ENCODE measurements at places on chromosomes 7 and 10.

GRCh38 chr7:22675421-22675820 is 51.6 kb upstream of the IL6 start:
- no peak for DNase-seq

DNA sequence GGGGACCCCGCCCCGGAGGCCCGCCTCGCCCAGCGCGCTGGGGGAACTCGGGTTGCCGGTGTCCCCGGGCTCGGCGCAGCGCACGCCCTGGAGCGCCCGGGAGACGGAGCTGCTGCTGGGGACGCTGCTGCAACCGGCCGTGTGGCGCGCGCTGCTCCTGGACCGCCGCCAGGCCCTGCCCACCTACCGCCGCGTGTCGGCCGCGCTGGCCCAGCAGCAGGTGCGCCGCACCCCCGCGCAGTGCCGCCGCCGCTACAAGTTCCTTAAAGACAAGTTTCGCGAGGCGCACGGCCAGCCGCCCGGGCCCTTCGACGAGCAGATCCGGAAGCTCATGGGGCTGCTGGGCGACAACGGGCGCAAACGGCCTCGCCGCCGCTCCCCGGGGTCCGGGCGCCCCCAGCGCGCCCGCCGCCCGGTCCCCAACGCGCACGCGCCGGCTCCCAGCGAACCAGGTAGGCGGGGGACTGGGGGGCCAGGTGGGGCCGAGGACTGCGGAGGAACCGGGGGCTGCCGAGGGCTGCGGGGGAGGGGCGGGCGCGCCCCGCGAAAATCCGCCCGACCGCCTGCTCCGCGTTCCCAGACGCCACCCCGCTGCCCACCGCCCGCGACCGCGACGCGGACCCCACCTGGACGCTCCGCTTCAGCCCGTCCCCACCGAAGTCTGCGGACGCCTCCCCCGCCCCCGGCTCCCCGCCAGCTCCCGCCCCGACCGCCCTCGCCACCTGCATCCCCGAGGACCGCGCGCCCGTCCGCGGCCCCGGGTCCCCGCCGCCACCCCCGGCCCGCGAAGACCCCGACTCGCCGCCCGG is 574 bp downstream of the UTF1 start:
- no peak for DNase-seq

DNA sequence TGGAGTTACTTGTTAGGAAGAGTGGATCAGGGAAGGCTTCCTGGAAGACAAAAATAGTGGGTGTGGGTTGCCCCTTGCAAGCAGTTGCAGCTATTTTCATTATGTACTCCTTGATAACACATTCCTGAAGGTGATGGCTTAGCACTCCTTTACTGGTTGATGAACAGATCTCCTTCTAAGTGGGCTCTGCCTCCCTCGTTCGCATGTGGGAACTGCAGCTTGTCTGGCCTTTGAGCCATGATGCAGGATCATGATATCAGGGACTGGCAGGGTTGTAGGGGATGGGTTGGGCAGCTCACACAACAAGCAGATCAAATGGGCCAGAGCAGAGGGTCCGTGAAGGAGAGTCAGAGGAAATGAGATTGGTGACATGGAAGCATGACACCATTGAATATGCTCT is 28.8 kb upstream of the LRRC4 start:
- DNase-seq, result no peak

- DNase-seq, result no peak
Measured at GRCh38 chr10:109205929-109206585, 717.3 kb downstream of the XPNPEP1 start.

DNA sequence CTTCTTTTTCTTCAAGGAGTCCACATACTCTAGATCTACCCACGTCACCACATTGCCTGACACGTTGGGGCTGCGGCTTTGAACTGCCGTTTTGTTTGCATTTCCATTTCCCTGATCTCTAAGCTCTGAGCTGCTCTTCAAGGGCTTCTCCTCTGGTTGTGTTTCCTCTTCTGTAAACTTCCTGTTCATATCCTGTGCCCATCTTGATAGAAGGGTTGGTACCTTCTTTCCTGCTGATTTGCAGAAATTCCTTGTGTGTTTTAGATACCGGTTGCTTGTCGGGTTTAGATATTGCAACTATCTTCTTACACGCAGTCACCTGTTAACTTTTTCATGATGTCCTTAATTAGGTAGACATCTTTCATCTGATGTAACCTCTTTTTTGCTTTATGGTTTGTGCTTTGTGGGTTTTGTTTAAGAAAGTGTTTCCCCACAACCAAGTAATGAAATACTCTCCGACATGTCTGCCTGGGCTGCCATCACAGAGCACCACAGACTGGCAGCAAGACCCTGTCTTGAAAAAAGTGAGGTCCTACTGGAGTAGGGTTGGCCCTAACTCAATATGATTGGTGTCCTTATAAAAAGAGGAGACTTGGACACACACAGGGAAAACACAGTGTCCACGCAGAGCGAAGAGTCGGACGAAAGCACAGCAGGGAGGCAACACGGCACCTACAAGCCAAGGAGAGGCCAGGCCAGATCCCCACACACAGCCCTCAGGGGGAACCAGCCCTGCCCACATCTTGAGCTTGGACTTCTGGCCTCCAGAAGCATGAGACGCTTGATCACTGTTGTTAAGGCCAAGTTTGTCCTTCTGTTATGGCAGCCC is 99.1 kb upstream of the PDGFA start:
- DNase-seq, result no peak

DNA sequence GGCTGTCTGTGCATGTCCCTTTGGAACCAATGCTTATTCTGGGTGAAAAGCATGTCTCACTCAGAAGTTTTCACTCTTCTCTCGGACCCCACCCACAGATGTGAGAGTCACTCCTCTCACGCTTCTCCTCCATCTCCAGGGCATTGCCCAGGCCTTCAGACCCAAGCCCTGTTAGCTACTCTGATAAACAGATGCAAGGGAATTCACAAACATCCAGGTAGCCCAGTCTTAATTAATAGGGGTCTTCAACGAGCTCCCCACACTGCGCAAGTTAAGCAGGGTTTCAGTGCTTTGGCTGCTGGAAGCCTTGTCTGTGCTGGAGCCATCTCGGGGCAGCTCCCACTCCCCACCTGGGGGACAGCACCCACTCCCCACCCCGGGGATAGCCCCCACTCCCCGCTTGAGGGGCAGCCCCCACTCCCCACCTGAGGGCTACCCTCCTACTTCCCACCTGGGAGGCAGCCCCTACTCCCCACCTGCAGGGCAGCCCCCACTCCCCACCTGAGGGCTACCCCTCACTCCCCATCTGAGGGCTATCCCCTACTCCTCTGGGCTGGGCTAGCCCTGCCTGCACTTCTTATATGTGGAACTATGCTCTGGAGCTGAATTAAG is 8.7 kb downstream of the PKD1L1 start:
- DNase-seq, result no peak

GRCh38 chr7:41730161-41730560 is 27.3 kb upstream of the INHBA start:
- no peak for DNase-seq

- DNase-seq, result no peak
Measured at GRCh38 chr7:497346-497745, 22.3 kb downstream of the PDGFA start.

DNA sequence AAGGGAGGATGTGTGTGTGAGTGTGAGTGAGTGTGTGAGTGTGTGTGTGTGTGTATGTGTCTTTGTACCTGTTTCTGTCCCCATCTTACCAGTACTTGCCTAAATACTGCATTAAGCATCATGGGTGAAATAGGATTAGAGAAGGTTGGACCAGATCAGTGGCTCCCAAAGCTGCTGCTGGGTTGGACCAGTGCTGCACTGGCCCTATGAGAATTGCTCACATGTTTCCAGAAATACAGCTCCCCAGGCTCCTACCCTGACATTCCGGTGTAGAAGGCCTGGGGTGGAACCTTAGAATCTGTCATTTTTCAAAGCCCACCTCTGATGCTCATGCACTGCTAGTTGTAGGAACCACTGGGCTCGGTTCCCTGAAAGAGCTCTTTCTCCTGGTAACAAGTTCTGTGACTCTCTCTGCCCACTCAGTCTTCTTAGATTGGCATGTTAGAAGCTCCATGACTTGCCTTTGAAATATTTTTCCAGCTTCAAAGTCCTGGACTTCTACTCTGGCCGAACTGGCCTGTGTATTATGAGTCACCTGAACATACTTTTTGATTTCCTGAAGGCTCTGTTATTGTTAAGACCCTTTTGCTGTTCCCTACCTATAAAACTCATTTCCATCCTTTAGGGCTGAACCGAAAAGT is 224.7 kb downstream of the CUX1 start:
- no peak for DNase-seq

GRCh38 chr7:45366475-45366874 is 207.7 kb upstream of the ADCY1 start:
- DNase-seq, result no peak

DNA sequence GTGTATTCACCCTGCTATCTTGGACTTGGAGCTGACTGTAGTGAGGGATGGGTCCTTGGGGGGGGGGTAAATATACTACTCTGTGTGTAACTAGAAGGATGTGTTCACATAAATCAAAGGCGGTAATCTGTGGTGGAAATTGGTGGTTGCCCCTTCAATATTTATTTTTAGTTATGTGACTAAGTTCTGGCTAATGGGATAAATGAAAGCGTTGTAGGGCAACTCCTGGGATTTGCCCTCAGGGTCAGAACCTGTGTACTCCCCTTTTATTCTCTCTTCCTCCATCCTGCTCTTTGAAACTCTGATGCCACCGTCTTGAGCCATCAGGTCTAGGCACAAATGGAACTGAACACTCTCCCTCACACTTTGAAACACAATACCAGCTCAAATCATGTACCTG is 24.3 kb upstream of the ST7 start:
- DNase-seq, result no peak

DNA sequence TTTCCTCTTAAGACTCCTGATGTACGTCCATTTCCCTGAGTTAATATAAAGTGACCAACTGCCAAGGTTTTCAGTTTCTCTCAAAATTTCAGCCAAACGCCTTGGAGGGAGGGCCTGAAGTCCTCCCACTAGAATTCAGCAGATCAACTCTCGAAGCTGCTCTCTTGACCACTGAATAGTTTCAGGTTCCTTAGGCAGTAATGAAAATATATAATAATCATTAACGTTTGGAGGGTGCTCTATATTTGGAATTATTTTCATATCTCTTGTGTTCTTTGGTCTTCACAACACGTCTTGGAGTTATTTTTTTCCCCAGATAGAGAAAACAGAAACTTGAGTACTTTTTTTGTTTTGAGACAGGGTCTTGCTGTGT is 123.6 kb upstream of the SFMBT2 start:
- peak; percentile 4 for DNase-seq

- DNase-seq, result no peak
Measured at GRCh38 chr10:132397671-132398565, 918 bp downstream of the PWWP2B start.

DNA sequence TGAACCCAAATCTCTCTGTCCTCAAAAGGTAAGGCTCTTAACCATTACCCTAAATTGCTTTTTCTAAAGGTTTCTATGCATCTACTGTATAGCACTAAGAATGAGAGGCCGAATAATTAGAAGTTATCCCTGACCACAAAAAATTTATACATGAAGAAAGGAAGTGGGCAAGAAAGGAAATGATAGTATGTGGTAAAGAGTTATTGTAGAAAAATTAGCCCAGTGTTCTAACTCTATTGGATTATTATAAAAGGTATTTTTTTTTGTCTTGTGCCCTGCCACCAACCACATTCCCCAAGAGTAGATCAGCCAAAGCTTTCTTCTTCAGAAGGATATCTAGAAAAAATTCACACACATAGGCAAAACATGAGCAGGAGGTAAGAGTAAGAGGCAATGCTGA is 45.4 kb downstream of the DKK1 start:
- no peak for DNase-seq

GRCh38 chr10:124346831-124347230 is 71.9 kb downstream of the OAT start:
- no peak for DNase-seq

DNA sequence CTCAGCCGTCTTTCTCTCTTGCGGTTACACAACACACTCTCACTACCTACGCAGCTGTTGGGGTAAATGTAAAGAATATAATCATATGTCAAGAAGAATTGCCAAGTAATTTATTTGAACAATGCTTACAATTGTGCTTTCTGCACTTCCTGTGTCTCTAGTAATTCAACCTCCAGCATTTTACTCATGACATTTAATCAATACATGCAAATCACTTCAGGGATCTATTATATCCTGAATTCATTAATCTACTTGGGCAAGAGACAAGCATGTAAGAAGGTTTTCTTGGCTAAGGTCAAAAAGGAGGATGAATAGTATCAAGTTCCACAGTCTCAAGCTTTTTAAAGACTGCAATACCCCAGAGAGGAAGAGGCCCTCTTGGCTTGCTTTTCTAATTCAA is 562.9 kb upstream of the ADARB2 start:
- DNase-seq, result no peak

GRCh38 chr10:130326954-130327353 is 190.8 kb downstream of the GLRX3 start:
- DNase-seq, result no peak

- no peak for DNase-seq
Measured at GRCh38 chr10:95485056-95485844, 75.9 kb downstream of the SORBS1 start.

- DNase-seq, result no peak
Measured at GRCh38 chr10:114593240-114593792, 64.8 kb downstream of the ABLIM1 start.

GRCh38 chr10:48951707-48952106 is 12.1 kb upstream of the LRRC18 start:
- no peak for DNase-seq

DNA sequence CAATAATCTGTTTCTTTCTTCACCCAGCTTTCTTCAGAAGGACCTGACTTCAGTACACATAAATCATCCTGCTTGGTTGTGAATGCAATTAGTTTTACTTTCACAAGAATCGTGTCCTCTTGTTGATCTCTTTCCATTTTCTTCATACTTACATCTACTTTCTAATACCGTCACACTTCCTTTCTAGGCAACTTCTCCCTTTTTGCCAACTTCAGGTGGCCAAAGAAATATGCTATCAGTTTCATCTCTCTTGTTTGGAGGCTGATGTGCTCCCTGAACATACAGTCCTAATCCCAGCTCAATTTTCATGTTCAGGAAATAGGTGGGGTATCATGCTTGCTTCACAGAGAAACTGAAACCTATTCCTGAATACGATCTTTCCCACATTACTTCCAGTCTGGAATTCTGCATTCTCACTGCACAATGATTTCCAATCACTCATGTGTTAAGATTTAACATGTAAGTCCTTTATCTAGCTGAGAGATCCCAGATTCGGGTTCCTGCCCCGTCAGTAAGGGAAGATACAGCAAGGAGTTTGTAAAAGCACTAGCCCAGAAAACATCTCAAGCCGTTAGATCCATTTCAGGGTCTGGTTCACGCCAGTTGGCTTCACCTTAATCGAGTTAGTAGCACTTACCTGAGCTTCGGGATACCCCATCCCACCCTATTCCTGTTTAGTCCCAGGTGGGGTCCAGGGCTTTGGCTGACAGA is 994 bp downstream of the SLC25A28 start:
- no peak for DNase-seq

- no peak for DNase-seq
Measured at GRCh38 chr10:94760586-94761178, 1.8 kb upstream of the CYP2C19 start.

DNA sequence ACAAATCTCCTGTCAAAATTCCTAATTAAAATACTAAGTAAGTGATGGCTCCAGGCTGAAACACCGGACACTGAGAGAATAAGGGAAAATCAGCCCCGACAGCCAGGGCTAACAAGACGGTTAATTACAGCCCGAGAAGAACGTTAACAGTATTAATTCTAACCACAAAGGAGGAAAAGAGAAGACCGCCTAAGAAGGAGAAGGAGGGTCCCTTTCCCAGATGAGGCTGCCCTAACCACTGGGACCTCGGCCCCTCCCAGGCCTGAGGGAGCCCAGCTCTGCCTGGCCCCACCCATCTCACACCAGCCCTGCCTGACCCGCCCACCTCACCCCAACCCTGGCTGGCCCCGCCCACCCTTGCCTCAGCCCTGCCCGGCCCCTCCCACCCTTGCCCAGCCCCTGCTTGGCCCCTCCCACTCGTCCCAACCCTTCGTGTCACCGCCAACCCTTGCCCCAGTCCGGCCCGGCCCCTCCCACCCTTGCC is 51.3 kb downstream of the PWWP2B start:
- DNase-seq, result no peak

All from suprapubic skin (tissue), 4 donors.